ENCODE measurements at places on chromosomes 11 and 22.

DNA sequence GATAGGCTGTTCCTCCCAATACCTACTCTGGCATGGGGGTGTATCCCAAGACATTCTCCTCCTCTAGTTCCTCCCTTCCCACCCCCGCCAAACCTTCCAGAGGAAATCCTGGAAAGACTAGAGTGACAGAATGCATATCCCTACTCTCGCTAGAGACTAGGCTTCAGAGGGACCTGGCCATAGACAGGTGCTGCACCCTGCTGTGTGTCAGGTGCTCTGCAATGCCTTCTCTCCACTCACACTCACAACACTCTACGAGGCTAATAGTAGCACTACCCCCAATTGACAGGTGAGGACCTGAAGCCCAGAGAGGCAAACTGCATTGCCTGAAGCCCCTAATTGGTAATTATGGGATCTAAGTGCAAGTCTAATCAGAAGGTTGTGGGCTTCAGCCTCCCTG lies 46.2 kb upstream of the LMO1 start:
- no peak for DNase-seq

- no peak for DNase-seq
Observed at GRCh38 chr22:26735019-26735409, 77.6 kb downstream of the MIAT start.

DNA sequence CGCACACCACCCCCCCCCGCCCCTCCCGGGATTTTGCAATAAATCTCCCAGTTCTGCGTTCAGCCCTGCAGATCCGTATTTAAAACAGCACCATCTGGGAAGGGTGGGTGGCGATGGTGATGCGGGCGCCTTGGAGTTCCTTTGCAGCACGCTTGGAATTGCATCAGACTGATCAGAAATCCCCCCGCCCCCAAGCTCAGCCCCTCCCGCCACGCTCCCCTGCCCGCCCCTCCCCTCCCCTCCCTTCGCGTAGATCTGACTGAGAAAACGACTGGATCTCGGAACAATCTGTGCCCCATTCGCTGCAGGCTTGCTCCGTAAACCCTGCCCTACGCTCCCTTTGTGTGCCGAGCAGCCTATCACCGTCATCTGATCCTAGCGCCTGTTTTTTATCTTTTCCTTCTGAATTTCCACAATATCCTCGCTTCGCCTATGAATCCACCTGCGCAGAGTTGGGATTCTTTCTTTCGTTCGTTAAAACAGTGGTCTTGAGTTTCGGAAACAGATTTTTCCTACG lies 18.1 kb upstream of the BDNF start:
- peak; percentile 58 for DNase-seq

GRCh38 chr22:36775586-36775963 lies 344 bp downstream of the IFT27 start:
- DNase-seq = peak; percentile 39

DNA sequence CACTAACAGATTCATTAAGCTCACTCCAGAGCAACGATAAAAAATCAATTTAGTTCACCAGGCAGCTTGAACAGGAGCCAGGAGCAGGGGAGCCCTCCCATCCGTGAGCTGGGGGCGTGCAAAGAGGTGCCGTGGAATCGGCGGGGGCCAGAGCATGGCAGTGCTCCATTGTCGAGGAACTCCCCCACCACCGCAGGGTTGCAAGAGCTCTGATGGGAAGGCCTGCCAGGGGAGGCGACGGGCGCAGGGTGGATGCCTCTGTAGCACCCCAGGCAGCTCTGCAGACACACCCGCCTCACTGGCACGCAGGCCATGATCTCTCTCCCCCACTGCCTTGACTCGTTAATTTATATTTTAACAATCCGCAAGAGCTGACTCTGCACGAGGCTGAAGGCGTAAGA lies 433.2 kb downstream of the MIAT start:
- DNase-seq = peak; percentile 81

GRCh38 chr11:35682230-35683173 lies 19.9 kb downstream of the TRIM44 start:
- DNase-seq = peak; percentile 54

- no peak for DNase-seq
Observed at GRCh38 chr11:123480882-123481281, 50.8 kb downstream of the GRAMD1B start.

DNA sequence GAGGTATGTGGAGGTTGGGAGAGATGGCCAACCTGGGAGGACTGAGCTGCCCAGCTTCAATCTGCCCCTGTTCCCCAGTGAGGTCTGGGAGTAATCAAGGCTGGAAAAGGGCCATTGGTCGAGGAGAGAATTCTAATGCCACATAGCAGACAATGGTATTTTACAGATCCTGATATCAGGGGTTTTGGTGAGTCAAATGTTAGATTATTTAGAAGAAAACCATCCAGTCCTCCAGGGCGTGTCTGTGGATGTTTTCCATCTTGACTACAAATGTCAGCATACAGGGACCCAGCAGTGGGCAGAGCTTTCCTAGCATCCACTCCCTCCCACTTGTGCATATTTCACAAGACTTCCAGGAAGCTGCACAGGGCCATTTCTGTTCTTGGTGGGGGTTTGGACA lies 107.9 kb downstream of the SCN3B start:
- DNase-seq = no peak

GRCh38 chr11:124920870-124921609 lies 2.0 kb downstream of the HEPN1 start:
- DNase-seq = peak; percentile 51

GRCh38 chr11:95912902-95913560 lies 10.9 kb downstream of the MTMR2 start:
- no peak for DNase-seq

- no peak for DNase-seq
Observed at GRCh38 chr11:24298146-24298545, 198.7 kb upstream of the LUZP2 start.

DNA sequence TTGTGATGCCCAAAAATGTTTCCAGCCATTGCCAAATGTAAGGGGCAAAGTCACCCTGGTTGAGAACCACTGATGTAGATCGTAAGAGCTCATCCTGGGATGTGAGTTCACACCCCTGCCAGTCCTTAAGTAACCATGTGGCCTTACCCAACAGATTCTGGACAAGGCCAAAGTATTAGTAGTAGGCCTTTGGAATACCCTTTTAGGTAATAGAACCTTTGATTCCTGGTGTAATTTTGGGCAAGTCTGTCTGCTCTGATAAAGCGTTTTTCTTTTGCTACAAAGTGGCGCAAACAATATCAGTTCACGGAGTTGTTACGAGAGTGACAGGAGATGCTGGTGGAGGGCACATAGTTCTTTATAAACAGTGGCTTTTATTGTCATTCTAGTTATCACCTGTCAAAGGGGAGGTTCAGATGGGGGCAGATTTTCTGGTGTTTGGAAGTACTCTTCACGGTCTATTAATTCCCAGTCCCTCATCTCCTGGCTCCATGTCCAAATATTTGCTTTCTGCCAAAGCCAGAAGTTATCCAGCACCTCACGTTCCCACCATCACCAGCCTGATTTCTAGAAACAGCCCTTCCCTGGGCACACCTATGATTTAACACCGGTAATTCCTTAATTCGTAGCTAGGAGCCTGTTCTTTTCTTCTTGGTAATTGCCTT lies 73.8 kb upstream of the CRYBB3 start:
- no peak for DNase-seq

- DNase-seq = no peak
Observed at GRCh38 chr22:49726701-49727101, 101.0 kb downstream of the BRD1 start.

DNA sequence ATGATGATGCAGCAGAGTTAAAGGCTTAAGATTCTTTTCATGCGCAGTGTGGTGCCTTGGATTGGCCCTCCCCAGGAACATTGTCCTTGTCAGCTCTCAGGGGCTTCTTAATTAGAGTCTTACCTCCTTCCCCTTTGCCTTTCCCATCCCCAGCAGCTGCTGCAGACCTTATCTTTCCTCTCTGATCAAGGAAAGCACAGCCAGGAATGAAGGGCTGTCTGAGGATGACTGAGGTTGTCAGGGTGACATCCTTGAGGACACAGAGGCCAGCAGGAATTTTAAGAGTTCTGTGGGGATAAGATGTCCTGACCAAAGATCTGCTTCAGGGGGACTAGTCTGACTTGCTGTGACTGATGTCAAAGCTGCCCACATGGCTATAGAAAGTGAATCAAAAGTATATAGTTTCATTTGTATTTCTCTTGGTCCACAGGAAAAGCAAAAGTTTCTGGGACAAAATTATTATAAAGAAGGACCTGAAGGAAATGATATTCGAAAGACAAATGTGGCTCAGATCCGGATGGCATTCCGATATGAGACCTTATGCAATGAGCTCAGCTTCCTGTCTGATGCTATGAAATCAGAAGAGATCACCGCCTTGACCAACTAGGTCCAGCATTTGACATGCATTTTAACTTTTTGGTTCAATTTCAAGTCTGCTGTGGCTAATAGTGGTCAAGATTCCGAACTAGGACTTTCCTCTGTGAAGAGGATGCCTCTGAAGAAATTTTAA lies 35.5 kb downstream of the RNF141 start:
- DNase-seq = no peak

Data from head of caudate nucleus (tissue), 42 donors.